AG20443 (cell line): ENCODE measurements at places on chromosomes 4 and X.

GRCh38 chr4:103026868-103027267 lies 7.4 kb upstream of the SLC9B1 start:
- DNase-seq = no peak

DNA sequence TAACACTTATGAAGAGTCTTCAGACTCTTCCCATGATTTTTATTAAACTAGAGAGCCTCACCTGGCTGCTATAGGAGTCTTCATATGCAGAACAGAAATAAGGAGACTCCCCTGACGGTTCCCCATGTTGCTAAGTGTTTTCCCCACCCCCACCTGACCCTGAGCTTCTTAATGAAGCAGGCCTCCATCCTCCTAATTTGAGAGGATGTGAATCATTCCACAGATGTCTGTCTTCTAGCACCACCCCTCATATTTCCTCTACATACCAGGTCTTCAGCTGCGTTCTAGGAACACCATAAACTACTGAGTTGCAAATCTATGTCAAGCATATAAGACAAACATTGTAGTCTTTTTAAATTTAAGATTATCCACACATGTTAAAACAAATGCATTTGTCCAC lies 36.9 kb downstream of the RP2 start:
- DNase-seq = no peak

GRCh38 chr4:110449947-110450346 lies 26.0 kb upstream of the ENPEP start:
- DNase-seq = no peak

DNA sequence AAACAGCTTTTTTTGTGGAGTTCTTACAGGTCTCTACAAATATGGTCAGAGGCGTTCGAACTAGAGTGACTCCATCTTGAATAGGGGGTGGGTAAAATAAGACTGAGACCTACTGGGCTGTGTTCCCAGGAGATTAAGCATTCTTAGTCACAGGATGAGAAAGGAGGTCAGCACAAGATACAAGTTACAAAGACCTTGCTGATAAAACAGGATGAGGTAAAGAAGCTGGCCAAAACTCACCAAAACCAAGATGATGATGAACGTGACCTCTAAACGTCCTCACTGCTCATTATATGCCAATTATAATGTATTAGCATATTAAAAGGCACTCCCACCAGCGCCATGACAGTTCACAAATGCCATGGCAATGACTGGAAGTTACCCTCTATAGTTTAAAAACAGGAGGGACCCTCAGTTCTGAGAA lies 42.8 kb upstream of the SPP1 start:
- DNase-seq = no peak

- peak; percentile 29 for DNase-seq
These were observed at the start of gene TLL1 for GRCh38 chr4:165872461-165873297. TLL1 (plus strand) TSS chr4:165873237; CDS start chr4:165873905, 668 bp downstream.
